ENCODE measurements at places on chromosomes 6 and 20.

- no peak for DNase-seq
Measured at GRCh38 chr6:53924277-53924676, 129.5 kb downstream of the LRRC1 start.

GRCh38 chr20:46698788-46699187 is 9.5 kb upstream of the TP53RK start:
- no peak for DNase-seq

DNA sequence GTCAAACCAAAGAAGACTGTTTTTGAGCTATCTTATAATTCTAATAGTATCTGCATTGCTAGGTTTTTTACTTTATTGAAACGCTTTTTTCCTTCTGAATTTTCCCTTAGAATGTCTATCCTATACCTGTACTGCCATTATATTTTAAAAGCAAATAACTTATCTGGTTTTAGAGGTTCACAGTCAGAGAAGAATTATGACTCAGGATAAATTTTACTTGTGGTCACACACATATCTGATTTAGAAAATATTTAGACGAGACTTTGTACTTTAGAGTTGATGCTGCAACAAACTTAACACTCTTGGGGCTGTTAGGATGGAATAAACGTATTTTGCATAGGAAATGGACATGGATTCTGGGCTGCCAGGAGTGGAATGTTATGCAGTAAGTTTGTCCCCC is 33.0 kb downstream of the LMBRD1 start:
- no peak for DNase-seq

DNA sequence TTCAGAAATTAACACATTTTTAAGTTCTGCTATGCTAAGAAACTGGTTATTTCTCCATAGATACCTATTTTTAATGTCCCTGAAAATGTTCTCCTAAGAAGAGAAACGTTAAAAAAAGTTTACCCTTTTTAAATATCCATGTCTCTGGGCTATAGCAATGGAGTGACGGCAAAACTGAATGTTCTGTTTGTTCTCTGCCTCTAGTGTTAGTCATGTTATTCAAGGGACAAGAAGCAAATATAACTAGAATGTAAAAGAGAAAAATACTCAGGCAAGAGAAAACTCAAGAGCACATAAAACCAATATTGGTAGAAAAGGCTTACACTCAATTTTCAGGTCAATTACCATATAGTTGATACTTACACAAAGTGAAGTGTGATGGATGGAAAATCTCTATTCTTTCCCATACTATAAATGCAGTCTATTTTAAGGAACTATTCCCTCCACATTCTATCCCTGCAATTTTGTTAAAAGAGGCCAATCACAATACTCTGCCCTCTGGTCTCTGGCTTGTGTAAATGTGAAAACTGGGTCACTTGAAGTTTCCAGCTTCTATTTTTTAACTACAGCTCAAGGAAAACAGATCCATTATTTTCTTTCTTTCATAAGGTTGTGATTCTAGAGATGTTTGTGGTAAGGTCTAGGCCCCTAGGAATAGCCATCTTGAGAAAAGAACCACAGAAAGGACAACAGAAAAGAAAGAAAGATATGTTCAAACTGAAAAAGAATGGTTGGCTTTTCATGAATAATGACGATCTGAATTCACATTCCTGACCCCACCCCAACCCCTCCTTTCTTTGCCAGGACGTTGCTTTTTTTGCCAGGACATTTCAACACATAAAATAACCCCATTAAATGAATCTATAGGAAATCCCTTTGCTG is 200.3 kb upstream of the FAM83B start:
- DNase-seq: no peak

- DNase-seq: no peak
Measured at GRCh38 chr20:16241911-16242310, 331.3 kb downstream of the KIF16B start.

DNA sequence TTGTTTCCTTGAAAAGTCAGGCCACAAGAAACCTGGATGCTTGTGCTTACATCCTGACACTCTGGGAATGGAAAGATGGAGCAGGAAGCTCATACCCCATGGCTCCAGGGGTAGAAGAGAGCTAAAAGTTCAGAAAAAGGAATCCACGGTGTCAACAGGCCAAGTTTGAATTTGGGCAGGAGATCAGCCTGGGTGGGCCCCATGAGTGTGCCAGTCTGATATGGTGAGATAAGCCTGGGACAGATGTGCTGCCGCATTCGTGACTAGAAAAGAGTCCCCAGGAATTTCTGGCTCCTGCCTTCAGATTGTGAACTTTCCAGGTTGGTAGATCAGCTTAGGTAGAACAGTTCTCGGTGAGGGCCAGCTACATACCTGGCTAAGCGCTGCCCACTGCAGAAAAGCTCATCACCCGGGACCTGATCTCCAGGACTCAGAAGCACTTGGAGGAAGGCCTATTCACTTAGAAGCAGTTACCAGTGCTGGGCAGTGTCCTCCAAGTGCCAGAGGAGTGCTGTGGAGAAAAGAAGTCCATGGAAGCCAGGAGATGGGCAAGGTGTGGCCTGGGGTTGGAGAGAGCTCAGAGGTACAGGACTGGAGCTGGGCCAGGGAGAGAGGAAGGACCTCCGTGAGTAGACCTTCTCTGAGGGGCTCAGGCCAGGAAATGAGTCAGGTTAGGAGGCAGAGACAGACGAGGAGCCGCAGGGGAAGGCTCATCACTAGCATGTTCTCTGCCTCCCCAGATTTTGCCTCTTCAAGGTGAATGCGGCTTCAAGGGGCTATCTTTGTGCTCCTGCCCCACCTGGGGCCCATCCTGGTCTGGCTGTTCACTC is at the start of gene TSPO2:
TSS of gene TSPO2 (plus strand) at position 242 of the 830 bp plus-strand sequence. CDS start at position 761, 519 bp downstream.
- DNase-seq: no peak

- DNase-seq: no peak
Measured at GRCh38 chr6:487956-488355, 96.4 kb downstream of the IRF4 start.

DNA sequence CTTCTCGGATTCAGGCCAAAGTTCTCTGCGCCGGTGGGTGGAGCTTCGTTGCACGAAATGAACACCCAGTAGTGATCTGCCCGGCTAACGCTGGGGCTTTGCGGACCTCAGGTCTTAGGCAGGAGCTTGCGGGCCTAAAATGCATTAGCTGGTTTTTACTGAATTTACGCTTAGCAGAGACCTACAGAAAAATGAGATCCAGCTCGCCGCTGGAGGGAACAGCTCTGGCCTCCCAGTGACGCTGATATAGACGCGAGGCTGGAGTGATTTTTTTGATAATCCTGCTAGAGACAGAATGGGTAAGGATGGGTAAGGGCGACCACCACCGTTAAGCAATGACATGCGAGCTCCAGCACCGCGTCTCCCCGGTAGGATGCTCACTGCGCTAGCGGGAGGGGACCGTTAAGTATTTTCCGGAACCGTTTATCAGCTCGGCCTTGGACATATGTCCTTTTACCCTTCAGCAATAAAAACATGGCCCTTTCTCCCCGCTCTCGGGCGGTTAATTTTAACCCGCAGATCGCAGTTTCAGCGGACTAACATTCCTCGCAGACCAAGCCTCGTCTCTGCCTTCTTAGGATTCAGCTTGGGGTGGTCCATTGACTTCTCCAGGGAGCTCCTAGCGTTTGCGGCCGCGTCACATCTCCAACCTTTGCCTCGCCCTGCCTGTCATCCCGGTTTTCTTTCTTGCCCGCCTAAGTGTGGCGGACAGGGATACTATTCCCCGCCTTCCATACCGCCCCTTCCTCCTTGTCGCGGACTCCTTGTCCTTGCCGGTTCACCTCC is 109.3 kb downstream of the GPX5 start:
- no peak for DNase-seq

GRCh38 chr20:8476021-8476420 is 344.0 kb downstream of the PLCB1 start:
- no peak for DNase-seq

DNA sequence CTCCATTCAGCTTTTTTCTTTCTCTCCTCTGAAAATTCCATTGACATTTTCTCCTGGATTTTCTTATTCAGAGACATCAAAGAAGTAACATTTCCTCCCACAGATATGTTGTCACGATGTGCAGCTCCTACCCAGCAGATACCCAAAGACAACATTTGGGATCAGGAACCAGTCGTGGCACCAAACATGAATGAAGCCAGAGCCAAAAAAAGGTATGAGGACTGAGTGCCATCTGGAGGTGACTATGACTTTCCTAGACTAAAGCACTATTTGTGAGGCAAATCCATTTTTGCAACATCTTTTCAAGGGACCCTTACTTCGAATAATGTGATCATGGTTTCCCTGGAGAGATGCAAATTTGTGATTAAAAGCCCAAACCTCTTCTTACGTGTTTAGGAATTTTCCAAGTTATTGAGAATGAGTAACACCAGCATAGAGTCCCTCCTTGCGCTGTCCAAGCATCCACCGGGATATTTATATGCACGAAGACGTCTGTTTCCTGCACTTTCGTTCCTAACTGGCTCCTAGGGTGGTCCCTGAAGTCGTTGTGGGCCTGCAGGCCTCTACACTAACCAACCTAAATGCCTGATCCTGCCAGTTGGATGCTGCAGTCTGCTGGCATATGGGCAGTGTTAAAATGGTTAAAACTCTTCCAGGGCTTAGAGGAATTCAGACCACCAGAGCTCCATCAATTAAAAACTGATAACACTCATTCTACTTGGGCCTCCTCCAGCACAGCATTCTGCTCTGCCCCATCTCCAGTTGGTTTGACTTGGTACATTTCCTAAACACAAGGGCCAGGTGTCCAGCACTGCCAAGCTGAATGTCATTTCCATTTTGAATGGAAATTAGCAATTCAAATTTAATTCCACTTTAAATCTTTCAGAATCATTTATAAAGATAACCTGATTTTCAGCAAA is 256.6 kb downstream of the C6orf118 start:
- DNase-seq: no peak

DNA sequence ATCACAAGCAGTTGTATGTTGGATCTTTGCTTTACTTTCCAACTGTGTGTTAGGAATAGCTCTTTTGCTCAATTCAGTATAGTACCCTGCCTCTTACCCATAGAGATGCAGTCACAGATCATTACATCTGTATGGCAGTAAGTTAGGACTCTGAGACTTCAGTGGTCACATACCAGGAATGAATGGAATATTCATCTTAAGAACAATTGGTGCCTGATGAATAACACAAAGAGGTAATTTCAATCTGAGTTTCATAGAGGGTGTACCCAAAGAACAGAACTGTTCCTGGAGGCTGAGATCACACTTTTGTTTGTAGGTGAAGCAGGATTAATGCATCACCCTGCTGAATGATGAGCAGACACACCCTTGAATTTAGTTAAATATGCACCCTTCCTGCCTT is 28.7 kb upstream of the KIF13A start:
- DNase-seq: no peak

DNA sequence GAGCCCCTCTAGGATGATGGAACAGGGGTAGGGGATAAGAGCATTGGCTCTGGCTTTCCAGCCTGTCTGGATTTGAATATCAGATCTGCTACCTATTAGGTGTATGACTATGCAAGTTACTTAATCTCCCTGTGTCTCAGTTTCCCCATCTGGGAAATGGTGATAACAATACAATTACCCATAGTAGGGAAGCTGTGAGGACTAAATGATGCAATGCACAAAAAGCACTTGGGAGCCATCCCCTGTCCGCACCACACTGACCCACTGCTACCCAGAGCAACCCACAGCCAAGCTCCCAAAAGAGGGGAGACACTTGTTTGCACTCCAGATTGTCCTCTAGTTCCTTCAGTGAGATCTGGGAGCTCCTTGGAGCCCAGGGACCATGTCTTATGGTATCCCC is 30.1 kb downstream of the C6orf132 start:
- DNase-seq: no peak

GRCh38 chr6:162862462-162862861 is 134.7 kb downstream of the PACRG start:
- no peak for DNase-seq

DNA sequence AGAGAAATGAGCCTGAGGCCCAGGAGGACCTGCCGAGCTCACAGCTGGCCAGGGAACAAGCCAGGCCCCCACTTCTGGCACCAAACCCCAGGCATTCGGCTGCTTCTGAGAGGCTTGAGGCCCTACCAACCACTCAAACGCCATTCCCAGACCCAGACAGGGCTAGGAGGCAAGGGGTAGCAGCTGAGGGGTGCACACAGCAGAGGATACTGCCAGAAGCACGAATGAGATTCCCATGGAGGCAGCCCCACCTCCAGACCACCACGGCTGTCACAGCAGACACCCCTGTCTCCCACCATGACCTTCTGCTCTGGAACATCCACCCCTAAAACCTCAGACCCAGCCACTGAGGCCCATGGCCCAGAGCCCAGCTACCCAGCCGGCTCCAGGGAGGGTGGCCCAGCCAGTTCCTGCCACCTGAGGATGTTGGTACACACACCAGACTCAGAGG is 36.1 kb downstream of the NTSR1 start:
- no peak for DNase-seq

- DNase-seq: no peak
Measured at GRCh38 chr6:16105854-16106253, 23.0 kb upstream of the MYLIP start.

DNA sequence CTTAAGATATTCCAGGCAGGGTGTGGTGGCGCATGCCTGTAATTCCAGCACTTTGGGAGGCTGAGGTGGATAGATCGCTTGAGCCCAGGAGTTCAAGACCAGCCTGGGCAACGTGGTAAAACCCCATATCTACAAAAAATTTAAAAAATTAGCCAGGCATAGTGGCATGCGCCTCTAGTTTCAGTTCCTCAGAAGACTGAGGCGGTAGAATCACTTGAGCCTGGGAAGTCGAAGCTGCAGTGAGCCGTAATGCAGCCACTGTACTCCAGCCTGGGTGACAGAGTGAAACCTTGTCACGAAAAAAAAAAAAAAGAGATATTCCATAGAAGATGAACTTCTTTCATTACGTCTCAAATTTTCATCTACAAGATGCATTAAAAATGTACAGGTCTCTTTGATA is 46.7 kb upstream of the ISM1 start:
- no peak for DNase-seq

- DNase-seq: no peak
Measured at GRCh38 chr6:146408583-146408982, 135.1 kb upstream of the RAB32 start.

GRCh38 chr6:84847390-84848160 is 83.2 kb upstream of the TBX18 start:
- DNase-seq: no peak

DNA sequence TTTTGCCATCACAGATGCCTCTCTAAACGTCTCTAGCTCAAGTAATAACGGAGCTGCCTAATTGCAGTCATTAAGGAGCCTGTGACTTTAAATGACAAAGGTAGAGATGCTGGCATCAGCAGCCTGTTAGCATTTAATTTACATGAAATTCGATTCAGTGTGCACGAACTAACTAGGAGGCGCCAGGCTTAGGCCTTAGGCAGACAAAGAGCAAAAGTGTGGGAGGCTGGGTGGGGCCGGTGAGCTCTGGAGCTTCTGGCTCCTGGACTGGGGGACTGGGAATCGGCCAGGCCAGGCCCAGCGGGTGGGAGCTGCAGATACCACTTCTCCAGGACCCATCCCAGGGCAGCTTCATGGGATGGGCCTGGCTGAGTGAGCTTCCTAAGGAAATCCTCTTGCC is 170.0 kb upstream of the AGPAT4 start:
- no peak for DNase-seq

- no peak for DNase-seq
Measured at GRCh38 chr20:59437601-59438031, 137.2 kb downstream of the EDN3 start.

Measured in activated CD4-positive, alpha-beta T cell treated with anti-CD3 and anti-CD28 coated beads for 36 hours (primary cell).